ENCODE measurements at places on chromosomes 12 and 14.

DNA sequence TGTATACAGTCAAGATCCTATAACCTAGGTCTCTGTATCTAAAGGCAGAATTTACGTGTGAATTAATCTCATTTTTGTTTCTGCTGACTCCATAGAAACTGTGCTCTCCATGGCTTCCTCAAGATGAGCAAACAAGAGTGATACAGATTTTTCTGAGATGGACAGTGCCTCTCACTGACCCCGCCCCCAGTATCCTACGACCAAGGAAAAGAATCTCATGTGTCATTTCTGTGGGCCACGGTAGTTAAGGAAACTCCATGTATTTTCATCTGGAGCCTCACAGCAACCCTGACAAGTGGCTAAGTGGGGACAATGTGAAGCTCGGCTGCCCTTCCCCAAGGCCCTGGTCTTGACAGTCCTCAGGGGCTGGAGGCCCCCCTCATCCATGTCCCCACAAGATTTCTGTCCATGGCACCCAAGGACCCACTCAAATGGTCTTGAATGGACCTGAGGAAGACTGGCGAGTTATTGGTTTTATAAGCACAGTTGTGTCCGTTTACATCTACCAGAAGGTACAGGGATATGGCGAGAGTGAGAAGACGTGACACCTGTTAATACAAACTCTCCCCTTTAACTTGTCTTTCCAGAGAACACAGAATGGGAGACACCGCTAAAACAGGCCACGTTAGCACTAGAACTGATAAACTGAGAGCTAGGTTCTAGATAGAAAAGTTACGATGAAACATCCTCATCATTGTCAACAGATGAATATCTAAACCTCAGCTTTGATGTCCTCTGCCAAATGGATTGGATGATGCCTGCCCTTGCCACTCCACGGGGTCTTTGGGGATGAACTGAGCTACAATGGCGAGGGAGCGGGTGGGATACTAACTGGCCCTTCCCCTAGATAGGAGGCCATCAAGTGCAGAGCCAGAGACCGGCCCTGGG, 108.4 kb upstream of the EGLN3 start:
- DNase-seq: no peak

DNA sequence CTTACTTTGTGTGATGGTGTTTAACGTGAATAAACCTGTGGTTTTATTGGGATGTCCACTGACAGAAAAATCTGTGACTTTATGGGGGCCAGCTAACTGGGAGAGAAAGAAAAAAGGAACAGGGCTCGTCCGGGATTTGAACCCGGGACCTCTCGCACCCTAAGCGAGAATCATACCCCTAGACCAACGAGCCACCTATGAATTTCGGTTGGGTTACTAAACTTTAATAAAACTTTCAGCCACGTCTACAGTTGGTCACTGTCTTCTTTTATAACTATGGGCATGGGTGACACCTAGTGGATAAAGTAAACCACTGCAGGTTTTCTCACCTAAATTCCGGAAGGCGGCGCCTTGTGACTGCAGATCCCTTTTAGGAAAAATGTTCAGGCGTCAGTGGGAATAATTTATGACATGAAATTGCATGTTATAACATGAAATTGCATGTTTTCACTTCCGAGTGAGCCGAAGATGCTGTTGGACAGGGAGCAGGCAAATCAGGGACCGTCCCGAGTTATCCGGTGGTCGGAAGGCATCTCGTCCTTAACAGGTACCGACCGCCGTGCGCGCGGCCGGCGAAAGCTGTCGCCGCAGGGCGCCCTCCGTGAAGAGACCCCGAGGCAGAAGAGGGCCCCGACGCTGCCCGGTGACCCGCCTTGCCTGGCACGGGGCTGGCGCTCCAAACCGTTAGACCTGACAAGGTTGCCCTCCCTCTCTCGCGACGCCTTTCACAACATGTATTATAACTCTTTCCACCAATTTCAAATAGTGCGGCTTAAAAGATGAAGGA, 18.2 kb upstream of the RNASE12 start:
- peak; percentile 76 for DNase-seq

DNA sequence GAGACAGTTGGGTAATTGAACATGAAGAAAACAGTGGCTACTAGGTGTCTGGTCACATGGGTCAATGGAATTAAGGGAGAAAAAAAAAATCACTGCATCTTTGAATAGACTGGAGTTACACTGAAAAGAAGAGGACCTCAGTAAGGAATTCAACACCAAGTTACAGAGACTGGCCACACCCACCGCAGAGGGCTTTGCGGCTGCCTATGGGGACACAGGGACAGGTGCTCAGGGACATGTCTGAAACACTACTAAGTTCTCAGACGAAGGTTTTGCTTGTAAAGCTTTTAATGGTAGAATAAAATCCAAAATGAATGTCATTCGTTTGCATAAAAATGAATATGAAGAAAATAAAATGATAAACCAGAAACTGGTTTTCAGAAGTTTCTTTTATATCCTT, 93.8 kb downstream of the STXBP6 start:
- DNase-seq: no peak

- DNase-seq: no peak
Observed at GRCh38 chr12:14959126-14959440, 2.3 kb downstream of the ARHGDIB start.

GRCh38 chr12:19891936-19892591, 452.8 kb downstream of the AEBP2 start:
- DNase-seq: no peak

DNA sequence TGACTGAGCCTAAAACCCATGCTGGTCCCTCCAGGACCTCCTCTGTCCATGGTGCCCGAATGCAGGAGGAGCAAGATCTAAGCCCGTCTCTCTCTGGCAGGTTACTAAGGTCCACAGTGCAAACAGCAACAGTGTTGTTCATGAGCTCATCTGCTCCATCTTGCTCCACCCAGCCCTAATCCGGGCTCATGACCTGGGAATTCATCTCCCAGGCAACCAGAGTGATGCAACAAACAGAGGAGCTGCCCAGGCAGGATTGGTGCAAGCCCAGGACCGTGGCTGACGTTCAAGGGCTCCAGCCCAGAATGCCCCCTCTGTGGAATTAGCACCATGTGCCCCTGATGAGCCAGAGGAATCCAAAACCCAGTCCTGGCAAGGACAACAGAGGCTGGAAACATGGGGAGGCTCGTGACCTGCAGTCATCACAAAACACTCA, 29.9 kb downstream of the HSPB8 start:
- no peak for DNase-seq

GRCh38 chr12:49872781-49873181, 29.9 kb upstream of the BCDIN3D start:
- DNase-seq: no peak

GRCh38 chr12:130120012-130120805, 42.1 kb upstream of the FZD10 start:
- DNase-seq: no peak

DNA sequence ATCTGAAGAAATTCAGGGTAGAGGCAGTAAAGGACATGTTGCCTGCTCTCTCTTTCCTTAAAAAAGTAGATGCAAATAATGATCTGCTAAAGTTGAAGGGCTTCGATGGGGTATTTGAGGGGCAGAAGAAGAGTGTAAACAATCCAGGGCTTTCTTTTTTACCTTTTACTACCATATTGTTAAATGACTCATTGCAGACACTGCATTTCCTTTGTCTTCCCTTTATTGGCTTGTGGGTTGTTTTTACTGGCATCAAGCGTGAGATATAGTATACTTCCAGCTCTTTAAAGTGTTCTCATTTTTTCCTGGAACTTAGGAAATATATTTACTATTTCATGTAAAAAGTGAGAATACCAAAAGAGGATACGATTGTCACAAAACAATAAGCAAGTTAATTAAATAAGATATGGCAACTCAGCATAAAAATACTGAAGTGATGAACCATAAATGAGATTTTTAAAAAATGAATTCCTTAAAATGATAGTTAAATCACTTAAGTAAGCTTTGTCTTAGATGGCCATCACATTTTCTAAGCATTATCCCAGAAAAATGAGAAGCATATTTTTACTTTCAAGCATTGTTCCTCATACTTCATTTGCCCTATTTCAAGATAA, 72.3 kb upstream of the KRAS start:
- DNase-seq: no peak

DNA sequence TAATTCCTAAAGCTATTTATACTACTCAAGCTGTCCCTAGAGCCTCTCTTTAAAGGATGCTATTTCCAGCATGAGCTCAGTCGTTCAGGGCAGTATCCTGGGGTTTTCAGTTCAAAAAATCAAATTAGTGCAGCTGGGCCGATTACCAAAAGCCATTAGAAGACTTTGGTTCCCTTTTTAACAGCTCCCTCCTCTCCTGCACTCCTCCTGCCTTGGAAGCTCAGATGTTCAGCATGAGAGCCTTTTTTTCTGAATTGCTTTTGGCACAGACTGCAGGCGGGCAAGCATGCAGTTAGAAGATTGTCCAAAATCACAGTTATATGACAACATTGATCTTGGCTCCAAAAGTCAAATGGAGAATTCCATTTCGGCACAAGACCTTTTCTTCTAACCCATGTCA, 179.6 kb downstream of the SLC35F4 start:
- DNase-seq: no peak

- no peak for DNase-seq
Observed at GRCh38 chr14:48874711-48875110, 711.5 kb downstream of the RPS29 start.

- DNase-seq: no peak
Observed at GRCh38 chr14:105430565-105430964, 10.9 kb downstream of the MTA1 start.

DNA sequence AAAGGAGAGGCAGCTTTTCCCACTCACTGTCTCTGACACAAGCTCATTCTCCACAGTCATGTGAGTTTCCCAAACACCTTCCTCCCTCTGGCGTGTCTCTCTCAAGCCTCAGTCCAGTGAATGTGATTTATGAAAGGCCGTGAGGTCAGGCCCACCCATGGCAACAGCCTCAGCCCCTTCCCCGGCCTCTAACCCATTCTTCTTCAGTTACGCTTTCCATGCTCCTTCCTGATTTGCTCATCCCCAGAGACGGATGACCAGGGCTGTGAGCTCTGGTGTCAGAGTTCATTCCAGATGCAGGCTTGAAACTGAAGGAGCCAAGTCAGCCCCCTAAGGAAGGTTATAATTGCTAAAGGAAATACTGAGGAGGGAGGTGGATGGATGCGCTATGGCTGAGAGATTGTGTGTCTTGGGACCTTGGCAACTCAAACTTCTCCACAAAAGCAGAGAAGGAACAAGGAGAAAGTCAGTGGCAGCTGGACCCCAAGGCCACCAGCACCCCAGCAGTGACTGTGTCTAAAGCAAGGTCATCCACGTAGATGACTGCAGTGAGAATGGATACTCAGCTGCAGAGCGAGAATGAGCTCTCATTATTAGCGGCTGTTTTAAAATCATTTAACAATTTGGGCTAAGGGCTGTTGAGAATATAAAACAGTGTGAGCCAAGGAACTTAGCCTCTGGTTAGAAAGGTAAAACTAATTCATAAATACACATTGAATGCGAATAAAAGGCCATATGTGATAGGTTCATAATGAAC, 84.1 kb downstream of the FBXL14 start:
- no peak for DNase-seq

- no peak for DNase-seq
Observed at GRCh38 chr12:128387811-128388422, 120.9 kb downstream of the TMEM132C start.

DNA sequence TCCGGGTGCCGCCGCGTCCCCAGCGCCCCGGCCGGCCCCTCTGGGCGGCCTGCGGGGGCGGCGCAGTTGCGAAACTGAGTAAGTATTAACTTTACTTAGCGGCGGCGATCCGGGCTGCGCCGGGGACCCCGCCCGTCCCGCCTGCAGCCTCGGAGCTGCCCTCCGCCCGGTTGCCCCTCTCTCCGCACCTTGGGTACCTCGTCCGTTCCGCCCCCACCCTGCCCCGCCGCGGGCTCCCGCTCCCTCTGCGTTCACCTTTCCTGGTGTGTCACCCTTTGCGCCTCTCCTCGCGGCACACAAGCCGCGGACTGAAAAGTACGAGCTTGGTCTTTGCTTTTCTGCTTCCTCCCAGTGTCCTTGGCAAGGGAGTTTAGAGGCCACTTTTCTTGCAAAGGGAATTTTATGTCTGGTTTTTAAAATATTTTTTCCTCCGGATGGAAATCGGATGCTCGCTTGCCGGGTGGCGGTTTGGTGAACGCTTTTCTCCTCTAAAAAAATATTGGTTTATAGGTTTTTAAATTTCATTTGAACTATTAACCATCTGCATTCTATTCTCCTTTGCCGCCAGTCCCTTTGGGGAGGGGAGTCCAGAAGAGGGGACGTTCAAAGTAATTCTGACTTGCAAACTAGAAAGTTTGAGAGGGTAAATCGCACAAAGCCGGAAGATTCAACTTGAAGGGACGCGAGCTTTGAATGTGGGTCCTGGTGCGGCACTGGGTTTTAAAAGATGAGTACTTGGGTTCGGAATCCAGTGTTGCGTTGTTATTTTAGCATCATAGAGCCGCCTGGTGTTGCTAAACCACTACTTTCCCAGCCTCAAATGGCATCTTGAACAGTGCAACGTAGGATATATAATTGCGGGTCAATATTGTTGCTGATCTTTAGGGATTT, 834 bp downstream of the RASSF8 start:
- DNase-seq: no peak

DNA sequence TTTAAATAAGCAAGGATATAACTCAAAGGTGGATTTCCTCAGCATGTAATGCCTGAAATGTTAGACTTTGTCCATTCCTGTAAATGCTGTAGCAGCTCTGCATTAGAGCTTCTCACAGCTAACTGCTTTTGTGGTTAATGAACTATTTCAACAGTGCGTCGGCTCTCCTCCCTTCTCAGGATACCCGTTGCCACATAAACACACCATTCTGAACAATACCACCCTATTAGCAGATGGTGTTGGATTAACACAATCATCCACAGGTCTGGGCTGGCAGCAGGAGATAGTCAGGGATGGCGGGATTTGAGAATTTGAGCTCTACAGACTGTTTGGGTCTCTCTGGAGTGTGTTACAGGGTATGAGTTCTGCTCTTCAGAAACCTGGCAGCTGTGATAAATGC, 33.5 kb upstream of the C12orf42 start:
- DNase-seq: no peak

DNA sequence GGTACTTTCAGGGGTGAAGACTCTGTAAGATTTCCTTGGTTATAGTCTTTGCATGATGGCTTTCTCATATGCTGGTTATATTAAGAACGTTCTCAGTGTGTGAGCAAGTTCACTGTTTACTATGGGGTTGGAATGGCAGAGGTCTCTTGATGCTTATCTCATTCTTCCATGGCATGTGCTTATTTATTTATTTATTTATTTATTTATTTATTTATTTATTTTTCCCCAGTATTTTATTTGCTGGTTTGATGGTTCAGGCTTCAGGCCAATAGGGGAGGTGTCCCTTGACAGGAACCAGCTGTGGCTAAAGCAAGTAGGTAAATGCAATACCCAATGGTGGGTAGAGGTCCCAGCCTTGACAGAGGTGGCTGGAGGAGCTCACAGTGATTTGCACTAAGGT, 161.3 kb upstream of the GARIN6 start:
- no peak for DNase-seq

- DNase-seq: no peak
Observed at GRCh38 chr14:92397150-92397952, 74.4 kb downstream of the SLC24A4 start.
